Breast epithelium (tissue), 4 donors: ENCODE measurements at places on chromosomes 7 and 10. TPM values are rescaled to one million over a fixed set of nuclear protein-coding genes. Genes with fewer than 3 reads are reported as not detected.

TEX47 gene
- total RNA-seq: not detected

OR2A5 gene
- total RNA-seq: not detected

VAX1 gene
- total RNA-seq: not detected

SHH gene
- total RNA-seq: not detected

CYP3A7 gene
- not detected for total RNA-seq
